HEK293T (cell line): ENCODE measurements at places on chromosomes 1 and 21.
A peak's percentile ranks its signal among the peaks of the same experiment; 100 is the strongest.

DNA sequence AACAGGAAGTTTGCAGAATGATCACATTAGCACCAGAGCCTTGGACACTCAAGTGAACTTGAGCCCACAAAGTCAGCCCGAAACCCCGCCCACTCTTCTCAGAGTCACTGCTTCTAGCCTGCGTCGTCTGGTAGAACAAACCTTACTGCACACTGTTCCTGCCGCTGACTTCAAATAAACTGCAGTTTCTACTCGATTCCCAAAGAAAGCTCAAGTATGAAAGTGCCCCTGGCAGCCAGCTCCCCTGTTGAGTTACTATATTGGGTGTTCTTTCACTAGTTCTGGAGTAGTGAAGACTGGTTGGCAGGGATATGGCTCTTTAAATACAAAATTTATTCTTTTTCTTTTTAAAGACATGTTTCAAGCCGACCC is 164.7 kb downstream of the GALNT2 start:
- DNase-seq: no peak

DNA sequence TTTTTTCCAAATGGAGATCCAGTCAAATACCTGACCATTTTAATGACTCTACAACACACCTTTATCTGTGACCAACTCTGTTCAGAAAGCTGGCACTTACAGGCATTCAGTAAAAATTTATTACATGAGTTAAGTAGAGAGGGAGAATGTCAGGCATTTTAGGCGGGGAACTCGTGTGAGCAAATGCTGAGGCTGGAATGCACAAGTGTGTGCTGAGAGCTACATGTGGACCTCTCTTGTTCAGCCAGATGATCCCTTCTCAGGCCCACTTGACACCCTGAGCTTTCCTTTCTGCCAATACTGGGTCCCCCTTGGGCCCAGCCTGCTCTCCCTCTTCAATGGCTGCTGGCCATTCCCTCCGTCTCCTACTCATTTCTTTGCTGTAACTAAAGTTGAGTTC is 11.7 kb downstream of the PPIH start:
- DNase-seq: no peak

GRCh38 chr1:102627145-102627544 is 481.2 kb downstream of the COL11A1 start:
- no peak for DNase-seq

DNA sequence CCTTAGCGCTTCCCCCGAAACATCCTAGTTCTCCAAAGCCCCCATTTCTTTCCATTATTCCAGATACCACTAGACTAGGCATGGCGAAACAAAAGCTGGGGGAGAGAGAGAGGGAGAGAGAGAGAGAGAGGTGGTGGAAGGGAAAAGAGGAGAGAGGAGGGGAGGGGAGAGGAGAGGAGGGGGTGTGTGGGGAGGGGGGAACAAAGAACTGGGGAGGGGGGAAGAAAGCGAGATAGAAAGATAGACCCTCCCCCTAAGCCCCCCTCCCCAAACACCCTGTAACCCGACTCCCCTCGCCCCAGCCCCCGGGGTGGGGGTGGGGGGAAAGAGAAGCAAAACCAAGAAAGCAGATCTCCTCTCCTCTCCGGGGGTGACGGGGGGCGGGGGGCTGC is 352 bp downstream of the MEX3A start:
- DNase-seq: no peak

DNA sequence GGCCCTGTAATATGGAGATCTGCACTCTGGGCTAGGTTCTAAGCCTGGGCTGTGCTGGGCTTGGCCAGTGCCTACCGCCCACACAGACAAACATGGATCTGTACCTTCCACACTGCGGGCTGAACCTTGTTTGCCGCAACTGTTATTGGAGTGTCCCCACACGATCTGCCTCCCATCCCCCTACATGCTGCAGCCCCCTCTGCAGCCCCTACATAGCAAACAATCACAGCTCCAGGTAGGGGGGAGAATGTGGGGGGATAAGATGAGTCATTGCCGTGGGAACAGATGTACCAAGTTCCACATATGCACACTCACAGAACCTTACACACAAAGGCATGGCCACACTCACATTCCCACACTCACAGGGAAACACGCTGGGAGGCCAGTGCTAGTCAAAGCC is 2.1 kb upstream of the HCRTR1 start:
- DNase-seq: no peak

DNA sequence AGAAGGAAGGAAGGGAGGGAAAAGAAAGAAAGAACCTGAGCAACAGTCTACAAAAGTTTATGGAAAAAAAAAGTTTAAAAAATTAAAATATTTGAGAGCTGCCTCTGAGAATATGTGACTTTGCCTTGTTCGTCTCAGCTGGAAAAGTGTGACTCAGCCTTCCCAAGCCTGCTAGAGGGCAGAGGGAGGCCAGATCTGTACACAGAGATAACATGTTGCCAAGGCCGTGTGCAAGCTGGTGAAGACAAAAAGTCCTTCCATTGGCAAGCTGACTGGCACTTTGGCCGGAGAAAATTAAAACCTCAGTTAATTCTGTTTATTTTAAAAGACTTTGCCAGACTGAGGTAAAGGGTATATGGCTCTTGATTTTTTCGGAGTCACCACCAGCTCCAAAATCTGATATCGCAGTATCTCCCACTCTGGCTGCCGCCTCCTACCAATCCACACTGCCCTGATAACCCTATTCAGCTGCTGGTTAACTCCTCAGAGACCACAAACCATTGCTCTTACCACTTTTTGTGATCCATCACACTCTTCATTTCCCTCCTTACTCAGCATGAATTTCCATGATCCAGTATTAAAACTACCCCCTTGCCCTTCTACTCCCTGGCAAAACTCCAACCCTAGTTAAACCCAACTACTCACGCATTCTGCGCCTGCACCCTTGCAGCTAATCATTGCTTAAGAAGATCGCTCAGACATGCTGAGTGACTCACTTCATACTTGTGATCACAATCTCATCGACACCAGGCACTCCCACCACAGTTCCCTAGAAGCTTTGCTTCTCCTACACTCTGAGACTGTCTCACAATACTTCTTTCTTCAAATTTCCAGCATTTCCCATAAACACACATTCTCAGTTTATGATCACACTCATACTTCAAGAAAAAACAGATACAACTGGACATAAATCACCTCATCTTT is 5.7 kb upstream of the PPP1R15B start:
- DNase-seq: peak; percentile 53

GRCh38 chr1:30885570-30886522 is 22.7 kb downstream of the SDC3 start:
- no peak for DNase-seq

GRCh38 chr1:78333502-78333901 is 157.3 kb upstream of the PTGFR start:
- peak; percentile 64 for DNase-seq

- DNase-seq: no peak
Observed at GRCh38 chr21:28768753-28769152, 223.9 kb downstream of the LTN1 start.

- DNase-seq: no peak
Observed at GRCh38 chr1:227330279-227331076, 12.2 kb upstream of the CDC42BPA start.

- peak; percentile 45 for DNase-seq
Observed at GRCh38 chr1:214280386-214281020, 456 bp upstream of the SMYD2 start.

- DNase-seq: no peak
Observed at GRCh38 chr1:167084757-167085156, 5.4 kb downstream of the GPA33 start.

DNA sequence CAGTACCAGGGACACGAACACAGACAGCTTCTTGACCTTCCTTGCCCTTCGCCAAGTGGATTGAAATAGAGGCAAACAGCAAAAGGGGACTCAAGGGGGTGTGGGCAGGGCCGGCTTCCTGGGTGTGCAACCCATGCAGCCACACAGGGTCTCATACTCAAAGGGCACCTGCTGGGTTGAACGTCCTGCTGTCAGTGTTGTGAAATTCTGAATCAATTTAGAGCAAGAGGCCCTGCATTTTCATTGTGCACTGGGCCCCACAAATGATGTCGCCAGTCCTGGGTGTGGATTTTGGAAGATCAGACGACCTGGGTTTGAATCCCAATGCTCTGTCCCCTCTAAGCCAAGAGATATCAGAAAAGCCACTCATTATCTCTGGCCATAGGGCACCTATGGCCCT is 51.1 kb downstream of the CASZ1 start:
- no peak for DNase-seq

DNA sequence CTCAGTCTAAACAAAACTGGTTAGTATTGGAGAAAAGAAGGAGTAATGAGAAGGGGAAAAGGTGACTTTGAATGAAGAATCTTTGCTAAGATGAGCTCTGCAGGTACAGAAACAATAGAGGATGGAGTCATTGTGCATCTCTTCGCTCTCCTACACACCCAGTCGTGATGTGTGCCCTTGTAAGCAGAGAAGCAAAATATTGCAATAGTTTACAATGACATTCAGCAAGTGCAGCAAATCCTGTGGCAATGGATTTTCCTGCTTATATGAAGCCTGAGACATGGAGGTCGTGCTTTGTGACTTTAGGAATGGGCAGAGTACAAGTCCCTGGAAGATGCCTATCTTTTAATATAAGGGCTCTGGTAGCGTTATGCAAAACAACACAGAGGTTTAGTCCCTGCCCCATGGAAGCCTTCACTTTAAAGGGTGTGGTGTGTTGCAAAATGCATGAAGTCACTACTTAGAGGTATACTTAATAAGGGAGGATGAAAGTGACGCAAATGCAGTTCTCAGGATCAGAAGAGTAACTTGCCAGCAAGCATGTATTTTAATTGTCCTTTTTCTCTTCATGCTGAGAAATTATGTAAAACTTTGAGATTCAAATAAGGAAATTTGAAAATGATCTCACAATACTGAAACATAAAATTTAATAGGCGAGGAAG is 88.0 kb upstream of the IVNS1ABP start:
- no peak for DNase-seq

DNA sequence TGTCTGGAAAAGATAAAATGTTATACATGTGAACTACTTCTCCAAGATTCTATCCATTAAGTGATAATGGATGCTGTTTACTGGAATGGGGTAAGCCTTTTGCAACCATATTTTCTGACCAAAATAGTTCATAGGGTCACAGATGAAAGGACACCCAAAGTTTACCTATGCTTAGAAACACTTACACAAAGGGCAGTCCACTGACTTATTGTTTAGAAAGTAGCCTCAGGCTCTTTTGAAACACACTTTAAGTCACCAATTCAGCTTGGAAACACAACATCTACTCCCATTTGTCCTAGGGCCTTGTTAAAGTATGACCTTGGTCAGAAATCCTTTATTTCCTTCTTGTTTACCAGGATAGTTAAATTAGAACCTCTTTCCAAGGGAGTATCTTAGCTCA is 28.7 kb upstream of the VTCN1 start:
- DNase-seq: no peak

- DNase-seq: no peak
Observed at GRCh38 chr1:33872683-33873082, 8.8 kb downstream of the HMGB4 start.

DNA sequence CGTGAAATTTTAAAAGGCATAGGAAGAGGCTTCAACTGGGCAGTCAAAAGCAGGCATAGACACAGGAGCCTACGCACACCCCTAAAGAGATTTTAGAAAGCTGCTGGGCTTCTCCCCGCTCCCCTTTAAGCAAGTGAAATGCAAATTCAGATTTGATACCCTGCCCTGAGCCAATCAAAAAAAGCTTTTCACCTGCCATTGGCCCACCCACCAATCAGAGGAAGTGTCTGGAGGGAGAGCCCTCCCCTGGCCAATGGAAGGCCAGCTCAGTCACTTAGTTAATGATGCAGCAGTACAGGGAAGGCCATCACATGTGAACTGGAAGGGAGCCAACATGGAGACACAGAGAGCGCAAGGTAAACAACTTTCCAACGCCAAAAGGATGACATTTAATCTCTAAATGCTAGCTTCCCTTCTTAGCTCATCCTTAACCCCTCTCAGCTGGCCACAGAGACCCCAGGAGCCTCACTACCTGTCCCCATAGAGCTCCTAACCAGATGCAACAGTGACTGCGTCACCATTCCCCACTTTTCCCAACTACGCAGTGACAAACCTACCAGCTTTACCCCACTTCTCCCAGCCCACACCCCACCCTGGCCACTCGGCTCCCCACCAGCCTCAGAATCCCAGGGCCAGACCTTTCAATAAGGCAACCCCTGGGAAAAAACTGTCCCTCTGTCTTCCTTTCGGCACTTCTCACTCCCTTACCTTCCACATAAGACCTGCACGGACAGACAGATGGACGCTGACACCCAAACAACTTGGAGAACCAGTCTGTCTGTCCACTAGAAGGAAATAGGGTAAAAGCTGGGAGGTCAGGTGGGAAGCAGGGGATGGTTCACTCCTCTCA is 71.0 kb downstream of the CD46 start:
- DNase-seq: peak; percentile 21

DNA sequence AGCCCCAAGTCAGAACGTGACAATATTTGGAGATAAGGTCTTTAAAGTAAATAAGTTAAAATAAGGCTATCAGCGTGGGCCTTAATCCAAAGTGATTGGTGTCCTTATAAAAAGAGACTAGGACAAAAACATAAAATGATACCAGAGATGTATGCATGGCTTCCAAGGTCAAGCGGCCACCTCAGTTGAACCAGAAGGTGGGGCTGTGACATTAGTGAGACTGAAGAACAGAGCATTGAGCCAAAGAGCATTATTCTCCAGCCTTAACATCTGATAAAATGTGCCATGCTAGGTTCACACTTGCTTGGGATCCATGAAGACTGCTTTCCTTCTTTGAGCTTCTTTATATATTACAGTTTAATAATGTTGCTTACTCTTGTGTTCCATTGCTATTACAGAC is 554.6 kb downstream of the PLA2G4A start:
- peak; percentile 11 for DNase-seq

GRCh38 chr1:165284454-165284853 is 72.1 kb downstream of the LMX1A start:
- DNase-seq: no peak

GRCh38 chr21:35274923-35275322 is 225.8 kb upstream of the RUNX1 start:
- DNase-seq: no peak

- DNase-seq: no peak
Observed at GRCh38 chr1:1232208-1232795, at the start of gene B3GALT6. Gene B3GALT6, plus strand, starts transcription at chr1:1232237. Its CDS starts 42 bp downstream, at chr1:1232279.

GRCh38 chr1:210598135-210598652 is 269.5 kb downstream of the HHAT start:
- DNase-seq: no peak

- no peak for DNase-seq
Observed at GRCh38 chr1:230857077-230857476, 11.2 kb downstream of the C1orf198 start.

- no peak for DNase-seq
Observed at GRCh38 chr1:245751726-245752470, 597.1 kb downstream of the KIF26B start.
